ENCODE measurements at places on chromosomes 3 and 15.

- DNase-seq = no peak
Observed at GRCh38 chr3:169662843-169663160, 710 bp downstream of the MECOM start.

DNA sequence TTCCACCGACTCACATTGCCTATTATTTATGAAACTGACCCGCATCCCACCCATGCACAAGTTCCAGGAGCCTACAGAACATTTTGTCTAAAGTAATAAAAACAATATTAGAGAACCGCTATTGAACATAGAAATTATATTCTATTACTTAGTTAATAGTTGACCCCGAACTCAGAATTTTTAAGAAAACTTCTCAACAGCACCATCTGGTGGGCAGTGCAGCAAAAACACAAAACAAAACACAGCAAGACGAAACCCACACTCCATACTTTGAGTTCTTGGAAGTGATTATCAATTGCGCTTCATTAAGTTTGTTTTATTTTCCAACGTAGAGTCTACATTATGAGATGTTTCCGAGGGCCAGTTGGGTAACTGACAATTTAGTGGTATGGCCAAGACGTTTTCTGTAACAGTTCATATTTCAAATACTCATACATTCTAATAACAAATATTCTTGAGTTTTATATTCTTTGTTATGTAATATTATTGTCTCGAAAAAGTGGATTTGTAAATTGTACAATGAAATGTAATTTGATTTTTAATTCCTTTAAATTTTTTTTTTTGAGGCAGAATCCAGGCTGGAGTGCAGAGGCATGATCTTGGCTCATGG is 24.0 kb upstream of the C3orf70 start:
- peak; percentile 48 for DNase-seq

GRCh38 chr3:72009851-72010443 is 225.0 kb upstream of the PROK2 start:
- DNase-seq = no peak

- DNase-seq = no peak
Observed at GRCh38 chr3:169298247-169298992, 365.1 kb downstream of the MECOM start.

- no peak for DNase-seq
Observed at GRCh38 chr3:123296836-123297626, 95.3 kb downstream of the SEC22A start.

DNA sequence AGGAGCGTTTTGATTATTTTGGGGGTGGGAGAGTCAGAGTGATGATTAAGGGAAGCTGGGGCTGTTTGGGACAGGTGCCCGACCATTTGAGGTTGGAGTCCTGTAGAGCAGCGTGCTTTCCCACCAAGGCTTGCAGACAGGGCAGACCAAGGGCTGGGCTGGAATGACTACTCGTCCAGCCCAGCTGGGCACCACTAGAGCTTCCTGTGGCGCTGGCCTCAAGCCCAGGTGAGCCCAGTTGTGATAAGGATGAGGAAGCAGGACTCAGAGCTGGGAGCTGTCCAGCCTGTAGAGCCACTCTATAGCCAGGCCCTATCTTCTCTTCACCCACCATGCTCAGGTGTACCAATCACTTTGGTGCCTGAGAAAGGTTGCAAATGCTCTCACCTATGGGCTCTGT is 75.8 kb upstream of the ACAN start:
- no peak for DNase-seq

DNA sequence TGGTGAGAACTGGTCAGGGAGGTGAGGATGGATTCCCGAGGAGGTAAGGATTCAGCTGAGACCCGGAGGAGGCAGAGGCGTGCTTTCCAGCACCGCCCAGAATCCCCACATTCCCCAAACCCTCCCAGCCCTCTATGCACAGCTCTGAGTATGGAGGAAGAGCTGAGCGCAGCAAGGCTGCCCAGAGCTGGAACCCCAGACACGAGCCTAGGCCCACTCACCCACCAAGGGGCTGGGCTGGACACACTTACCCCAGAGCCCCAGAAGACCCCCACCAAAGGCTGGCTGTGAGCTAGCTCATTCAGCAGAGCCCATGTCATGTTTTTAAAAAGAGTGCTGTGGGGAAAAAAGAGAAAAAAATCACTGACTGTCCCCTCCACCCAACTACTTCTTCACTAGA is 271.5 kb downstream of the XXYLT1 start:
- no peak for DNase-seq

DNA sequence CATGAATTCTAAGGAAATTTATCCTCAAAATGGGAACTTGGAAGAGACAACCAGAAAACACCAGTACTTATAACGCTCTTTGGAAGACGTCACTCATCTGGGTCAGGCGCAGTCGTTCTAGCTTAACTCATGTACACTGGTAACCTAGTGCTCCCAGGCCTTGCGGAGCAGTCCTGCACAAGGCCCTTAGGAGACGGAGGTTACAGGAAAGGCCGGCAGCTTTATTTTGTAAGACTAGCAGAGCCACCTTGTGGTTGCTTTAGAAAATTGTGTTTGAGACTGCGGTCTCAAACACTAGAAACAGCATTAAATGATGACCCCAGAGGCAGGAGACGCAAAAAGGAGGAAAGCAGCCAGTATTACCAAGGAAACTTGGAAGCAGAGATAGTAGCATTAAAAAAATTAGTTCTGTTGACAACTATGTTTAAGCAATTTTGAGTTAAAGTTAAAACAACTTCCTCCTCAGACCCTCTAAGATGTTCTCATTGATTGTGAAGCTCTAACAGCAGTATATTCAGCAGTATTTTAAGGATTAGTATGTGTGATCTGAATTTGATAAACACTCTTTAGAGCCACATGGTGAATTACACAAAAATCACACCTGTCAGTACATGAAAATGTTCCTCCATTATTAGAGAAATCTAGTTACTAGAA is 141.9 kb upstream of the C2CD4B start:
- peak; percentile 70 for DNase-seq

GRCh38 chr3:54008099-54008498 is 114.3 kb upstream of the CACNA2D3 start:
- no peak for DNase-seq

DNA sequence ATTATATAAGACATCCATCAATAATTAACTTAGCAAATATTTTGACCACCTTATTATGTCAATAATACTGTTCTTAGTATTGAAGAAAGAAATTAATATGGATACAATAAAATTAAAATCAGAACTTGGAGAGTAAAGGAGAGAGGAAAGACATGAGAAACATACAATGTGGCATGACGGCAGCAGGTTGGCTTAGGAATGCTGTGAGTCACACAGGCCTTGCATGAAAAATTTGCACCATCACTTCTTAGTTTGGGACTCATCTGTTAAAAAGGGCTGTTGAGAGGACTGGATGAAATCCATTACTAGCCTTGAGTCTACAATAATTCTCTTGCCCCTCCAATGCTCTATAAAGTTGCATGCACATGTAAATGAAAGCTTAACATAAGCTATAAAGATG is 880.8 kb downstream of the ROBO1 start:
- no peak for DNase-seq

DNA sequence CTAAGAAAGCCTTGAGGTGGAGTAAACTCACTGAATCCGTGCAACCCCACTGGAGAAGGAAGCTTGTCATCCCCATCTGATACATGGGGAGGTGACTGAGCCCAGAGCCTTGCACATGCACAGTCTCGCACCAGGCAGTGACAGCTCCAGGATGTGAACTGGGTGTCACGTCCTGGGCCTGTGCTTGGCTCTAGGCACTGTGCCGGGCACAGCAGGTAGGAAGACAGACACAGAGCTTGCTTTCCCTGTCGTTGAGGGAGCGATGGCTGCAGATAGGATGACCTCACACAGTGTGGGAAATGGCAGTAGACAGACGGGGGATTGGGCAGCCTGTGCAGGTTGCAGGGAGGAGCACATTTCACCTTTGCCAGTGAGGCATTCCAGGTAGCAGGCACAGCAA is 12.2 kb upstream of the ATP2B2 start:
- DNase-seq = no peak

DNA sequence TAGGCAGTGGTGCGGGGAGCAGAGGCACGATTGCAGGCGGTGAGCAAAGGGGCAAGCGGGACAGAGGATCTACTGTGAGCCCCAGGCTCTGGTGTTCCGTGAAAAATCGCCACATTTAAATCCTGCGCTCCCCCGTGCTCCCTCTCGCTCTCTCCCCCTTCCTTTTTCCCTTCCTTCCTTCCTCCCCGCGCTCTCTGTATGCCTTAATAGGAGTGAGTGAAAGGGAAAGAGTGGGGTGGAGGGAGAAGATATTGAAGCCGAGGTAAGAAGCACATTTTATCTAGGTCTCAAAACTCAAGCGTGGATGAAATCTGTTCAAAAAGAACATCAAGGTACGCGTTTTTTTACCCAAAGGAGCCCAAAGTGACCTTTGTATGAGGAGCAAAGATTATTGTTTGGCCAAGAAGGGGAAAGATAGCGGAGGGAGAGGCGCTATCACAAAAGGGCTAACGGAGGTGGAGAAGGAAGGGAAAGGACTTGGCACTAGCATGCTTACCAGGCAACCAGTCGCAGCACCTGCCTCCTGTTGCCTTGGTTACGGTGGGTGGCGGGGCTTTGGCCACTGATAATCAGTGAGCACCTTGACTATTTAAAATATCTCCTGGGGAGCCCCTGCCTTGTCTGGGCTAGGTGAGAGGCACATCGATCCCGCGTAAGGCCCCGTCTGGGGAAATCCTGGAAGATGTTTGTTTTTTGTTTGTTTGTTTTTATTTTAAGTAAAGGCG is 14.9 kb upstream of the AEN start:
- no peak for DNase-seq

DNA sequence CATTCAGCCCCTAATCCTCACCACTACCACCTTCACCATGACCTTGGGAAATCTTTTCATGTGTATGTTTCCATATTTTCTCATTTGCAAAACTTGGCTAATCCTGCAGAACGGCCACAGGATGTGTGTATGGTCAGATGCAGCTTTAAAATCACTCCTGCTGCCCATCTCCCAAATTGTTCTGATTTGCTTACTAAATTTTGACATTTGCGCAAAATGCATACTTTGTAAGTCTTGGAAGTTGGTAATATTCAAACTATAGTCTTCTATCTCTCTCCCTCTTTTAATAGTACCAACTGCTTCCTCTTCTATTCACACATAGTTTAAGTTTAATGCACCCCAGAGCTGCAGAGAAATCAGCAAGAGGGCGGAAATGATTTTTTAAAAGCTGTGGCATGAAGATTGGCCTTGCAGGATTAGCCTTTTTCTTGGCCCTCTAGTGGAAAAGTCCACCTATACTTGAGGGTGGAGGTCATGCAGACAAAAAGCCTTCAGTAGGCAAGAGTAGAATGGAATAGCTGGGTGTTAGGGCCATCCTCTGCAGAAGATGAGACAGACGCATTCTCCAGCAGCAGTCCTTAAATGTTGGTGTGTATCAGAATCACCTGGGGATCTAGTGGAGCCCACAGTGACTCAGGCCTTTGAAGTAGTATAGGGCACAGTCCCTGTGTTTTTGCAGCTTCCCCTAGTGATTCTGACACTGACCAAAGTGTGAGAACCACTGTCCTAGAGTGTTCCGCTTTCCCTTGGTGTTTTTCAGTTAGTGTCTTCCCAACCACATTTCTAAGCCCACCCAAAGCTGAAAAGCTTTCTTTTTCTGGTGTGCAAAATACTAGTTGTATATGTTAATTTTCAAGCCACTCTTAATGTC is 181.7 kb downstream of the CHST2 start:
- DNase-seq = no peak

GRCh38 chr3:158642005-158642404 is 2.3 kb upstream of the GFM1 start:
- DNase-seq = no peak

Data from endothelial cell of umbilical vein (primary cell).